Osteocyte (in vitro differentiated cells): ENCODE measurements at places on chromosomes 16 and 17. TPM values are rescaled to one million over a fixed set of nuclear protein-coding genes. Genes with fewer than 3 reads are reported as not detected.

CDH13 gene
- total RNA-seq: 27.0 and 30.7 TPM in 2 replicates

KRT40 gene
- total RNA-seq: not detected in 2 replicates

OR1F1 gene
- total RNA-seq: not detected in 2 replicates

NEUROD2 gene
- total RNA-seq: not detected in 2 replicates

TIMP2 gene
- 1,096 and 1,211 TPM in 2 replicates for total RNA-seq

USP31 gene
- total RNA-seq: 7.9 and 8.4 TPM in 2 replicates

ACAP1 gene
- total RNA-seq: 2.0 and 4.2 TPM in 2 replicates

GRCh38 chr17:31308372-31309334 lies 5.2 kb downstream of the EVI2B start:
- DNase-seq: no peak
- H3K36me3 ChIP-seq: peaks cover 17% of the 10 kb centered on the region
- peaks cover 6% of the 10 kb centered on the region for H3K4me1 ChIP-seq
- H3K27ac ChIP-seq: no peak overlapping the region

- no peaks in the 10 kb centered on the region for H3K36me3 ChIP-seq
- H3K4me3 ChIP-seq: no peak overlapping the region
- no peak for DNase-seq
- no peaks in the 10 kb centered on the region for H3K4me1 ChIP-seq
- no peak overlapping the region for H3K27ac ChIP-seq
- peaks cover 54% of the 10 kb centered on the region for H3K27me3 ChIP-seq
Observed at GRCh38 chr17:45905814-45906213, 11.5 kb downstream of the MAPT start.

GRCh38 chr16:28998837-28999236 lies 14.0 kb downstream of the LAT start:
- H3K4me3 ChIP-seq: no peak overlapping the region
- H3K27me3 ChIP-seq: peaks cover 23% of the 10 kb centered on the region
- H3K36me3 ChIP-seq: no peaks in the 10 kb centered on the region
- H3K4me1 ChIP-seq: no peaks in the 10 kb centered on the region

DNA sequence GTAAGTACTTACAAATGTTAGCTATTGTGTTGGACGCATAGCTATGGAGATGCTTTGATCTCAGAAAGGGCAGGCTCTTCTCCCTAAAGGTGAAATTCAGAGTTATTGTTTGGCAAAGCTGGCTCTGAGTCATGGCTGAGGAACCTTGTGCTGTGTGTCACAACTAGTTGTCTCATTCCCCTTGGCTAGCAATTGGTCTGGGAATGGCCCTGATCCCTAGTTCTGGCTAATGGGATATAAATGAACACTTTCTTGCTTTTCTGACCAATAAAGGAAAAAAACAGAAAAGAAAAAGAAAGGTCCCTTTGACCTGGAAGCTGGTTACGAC lies 210.6 kb downstream of the MAP2K4 start:
- no peak for DNase-seq
- no peak overlapping the region for H3K4me3 ChIP-seq
- peaks cover 4% of the 10 kb centered on the region for H3K4me1 ChIP-seq
- H3K27me3 ChIP-seq: no peaks in the 10 kb centered on the region

DNA sequence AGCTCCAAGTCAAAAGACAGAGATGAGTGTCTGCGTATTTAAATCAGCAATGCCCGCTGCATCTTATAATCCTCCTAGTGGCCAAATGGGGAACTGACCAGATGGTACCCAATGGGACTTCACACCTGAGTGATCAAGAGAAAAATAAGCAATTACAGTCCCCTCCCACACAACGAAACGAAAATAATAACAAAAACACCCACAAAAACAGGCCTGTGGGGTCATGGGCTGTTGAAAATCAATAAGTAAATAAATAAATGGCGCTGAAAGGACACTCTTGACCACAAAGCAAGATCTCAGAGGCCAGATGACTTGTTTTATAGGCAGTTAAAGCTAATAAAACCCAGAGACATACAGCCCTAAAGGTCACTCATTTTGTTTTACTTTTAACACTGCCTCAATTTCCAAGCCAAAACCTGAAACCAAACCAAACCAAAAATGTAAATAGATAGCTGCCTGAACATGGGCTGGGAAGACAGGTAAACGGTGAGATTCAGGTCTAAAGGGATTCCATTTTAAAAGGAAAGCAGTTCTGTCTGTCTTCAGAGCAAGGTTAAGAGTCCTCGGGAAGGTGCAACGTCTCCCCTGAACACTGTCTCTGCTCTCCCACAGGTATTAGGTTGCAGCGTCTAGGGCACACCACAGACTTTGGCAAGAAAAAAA lies 1.3 kb downstream of the ZNF821 start:
- no peaks in the 10 kb centered on the region for H3K27me3 ChIP-seq
- peak; percentile 84 for DNase-seq
- peak overlapping the region; percentile 74 for H3K27ac ChIP-seq
- H3K4me3 ChIP-seq: peak overlapping the region; percentile 80

DNA sequence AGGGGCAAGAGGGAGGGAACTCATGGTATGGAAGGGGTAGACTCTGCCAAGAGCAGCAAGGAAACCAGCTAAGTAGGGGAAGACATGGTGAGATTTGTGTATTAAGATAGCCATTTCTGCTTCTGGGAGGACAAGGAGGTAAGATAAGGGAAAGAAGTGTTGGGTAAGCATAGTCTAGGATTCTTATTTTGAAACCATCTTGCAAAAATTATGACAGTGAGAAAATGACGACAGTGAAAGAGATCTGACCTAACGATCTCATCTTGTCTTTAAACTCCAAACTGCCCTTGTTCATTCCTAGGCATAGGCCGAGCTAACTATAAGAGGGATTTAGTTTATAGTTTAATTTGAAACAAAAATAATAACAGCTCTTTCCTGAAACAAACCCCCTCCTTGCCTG lies 5.6 kb upstream of the RBL2 start:
- H3K4me3 ChIP-seq: no peak overlapping the region
- peaks cover 28% of the 10 kb centered on the region for H3K27me3 ChIP-seq
- H3K4me1 ChIP-seq: peaks cover 1% of the 10 kb centered on the region

- peaks cover 7% of the 10 kb centered on the region for H3K27me3 ChIP-seq
- H3K4me3 ChIP-seq: no peak overlapping the region
- peaks cover 12% of the 10 kb centered on the region for H3K4me1 ChIP-seq
- no peaks in the 10 kb centered on the region for H3K36me3 ChIP-seq
- no peak overlapping the region for H3K27ac ChIP-seq
Observed at GRCh38 chr16:142405-142967, 4.0 kb upstream of the NPRL3 start.

GRCh38 chr17:78168903-78169793 lies 767 bp downstream of the SYNGR2 start:
- no peak for DNase-seq
- H3K4me1 ChIP-seq: peaks cover 27% of the 10 kb centered on the region
- peaks cover 3% of the 10 kb centered on the region for H3K36me3 ChIP-seq
- no peak overlapping the region for H3K27ac ChIP-seq

DNA sequence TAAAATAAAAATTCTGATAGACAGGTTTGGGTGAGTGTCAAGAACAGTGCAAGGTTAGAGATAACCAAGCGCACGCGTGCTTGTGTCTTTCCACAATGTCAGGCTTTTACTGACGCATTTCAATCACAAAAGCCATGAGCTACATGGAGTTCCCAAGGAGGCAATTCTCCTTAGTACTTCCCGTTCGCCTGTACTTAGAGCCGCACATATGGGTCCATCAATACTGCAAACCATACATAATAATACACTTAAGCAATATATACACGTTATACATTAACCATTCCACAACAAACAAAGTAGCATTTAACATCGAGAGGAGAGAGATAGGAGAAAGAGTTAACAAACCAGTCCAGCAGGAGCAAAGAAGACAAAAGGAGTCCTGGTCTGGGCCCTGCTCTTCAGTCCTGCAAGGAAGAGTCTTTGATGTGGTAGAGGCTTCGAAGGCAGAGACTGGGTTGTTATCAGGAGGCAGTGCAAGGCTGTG lies 11.9 kb upstream of the GPRC5C start:
- H3K4me1 ChIP-seq: peaks cover 6% of the 10 kb centered on the region
- no peaks in the 10 kb centered on the region for H3K36me3 ChIP-seq

DNA sequence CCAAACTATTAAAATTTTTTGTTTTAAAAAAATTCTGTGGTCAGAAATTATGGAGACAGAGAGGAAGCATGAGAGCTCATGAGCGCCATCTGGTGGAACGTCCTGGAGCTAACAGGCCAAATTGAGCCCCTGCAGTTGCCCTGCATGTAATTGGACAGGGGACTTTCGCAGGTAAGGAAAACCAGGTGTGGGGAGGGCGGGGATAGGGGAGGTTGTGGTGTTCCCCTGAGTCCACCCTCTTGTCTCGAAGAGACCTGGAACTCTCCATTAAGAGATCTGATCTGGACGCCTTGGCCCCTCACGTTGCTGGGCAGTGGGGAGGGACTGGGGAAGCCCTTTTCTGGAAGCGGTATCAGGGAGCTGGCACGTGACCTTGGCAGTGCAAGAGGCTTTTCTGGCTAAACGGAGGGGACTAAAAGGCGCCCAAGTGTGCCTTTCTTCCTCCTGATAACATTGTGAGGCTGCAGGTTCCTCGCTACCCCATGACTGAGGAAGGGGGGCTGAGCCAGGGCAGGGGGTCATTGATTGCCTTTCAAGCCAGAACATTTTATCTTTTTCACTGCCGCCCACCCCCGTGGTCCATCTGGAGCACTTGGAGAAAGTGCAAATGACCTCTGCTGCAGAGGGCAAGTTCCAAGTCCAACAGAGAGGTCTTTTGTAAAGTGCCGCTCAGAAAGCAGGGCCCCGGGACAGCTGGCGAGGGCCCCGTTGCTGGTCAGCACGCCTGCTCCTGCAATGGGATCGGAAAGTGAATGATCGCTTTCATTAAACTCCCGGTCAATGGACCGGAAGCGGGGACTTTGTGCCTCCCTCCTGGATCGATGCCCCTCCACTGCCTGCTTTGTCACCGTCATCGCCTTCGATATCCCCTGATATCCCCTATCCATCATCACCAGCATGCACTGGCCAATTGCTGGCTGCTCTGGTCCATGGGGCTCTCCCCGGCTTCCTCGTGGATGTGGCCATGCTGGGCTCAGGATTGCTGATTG lies 18.4 kb downstream of the PDILT start:
- no peaks in the 10 kb centered on the region for H3K27me3 ChIP-seq
- no peaks in the 10 kb centered on the region for H3K36me3 ChIP-seq
- H3K4me3 ChIP-seq: no peak overlapping the region

- H3K36me3 ChIP-seq: no peaks in the 10 kb centered on the region
- DNase-seq: no peak
- H3K4me1 ChIP-seq: peaks cover 5% of the 10 kb centered on the region
- no peak overlapping the region for H3K4me3 ChIP-seq
- H3K27me3 ChIP-seq: no peaks in the 10 kb centered on the region
Observed at GRCh38 chr16:23027386-23027785, 121.9 kb downstream of the USP31 start.

DNA sequence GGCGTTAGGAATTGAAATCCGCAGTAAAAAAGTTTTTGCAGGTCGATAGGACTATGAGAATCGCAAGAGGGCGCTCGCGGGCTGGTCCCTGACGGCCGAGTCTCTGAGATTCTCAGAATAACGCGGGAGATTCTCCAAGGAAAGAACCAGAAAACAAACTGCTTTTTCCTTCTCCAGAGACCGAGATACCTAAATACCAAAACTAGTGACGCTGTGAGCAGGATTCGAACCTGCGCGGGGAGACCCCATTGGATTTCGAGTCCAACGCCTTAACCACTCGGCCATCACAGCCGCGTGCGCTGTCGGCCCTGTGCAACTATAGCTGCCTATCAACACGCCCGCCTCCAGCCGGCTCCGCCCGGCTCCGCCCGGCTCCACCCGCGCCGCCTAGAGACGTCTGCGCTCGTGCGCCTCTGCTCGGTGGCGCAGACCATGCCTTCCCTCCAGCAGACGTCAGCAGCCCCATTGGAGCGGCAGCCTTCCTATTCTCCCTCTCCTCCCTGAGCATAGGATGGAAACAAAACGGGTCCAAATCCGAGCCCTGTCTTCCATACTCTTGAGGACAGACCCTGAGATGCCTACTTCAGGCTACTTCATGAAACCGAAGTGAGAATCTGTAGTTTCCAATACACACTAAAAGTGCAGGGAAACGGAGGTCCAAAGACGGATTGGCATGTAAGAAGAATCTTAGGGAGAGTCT lies 13.4 kb downstream of the PER1 start:
- no peak overlapping the region for H3K4me3 ChIP-seq
- H3K4me1 ChIP-seq: peaks cover 4% of the 10 kb centered on the region
- DNase-seq: peak; percentile 99
- H3K36me3 ChIP-seq: peaks cover 19% of the 10 kb centered on the region
- no peaks in the 10 kb centered on the region for H3K27me3 ChIP-seq

- no peak overlapping the region for H3K4me3 ChIP-seq
- no peaks in the 10 kb centered on the region for H3K27me3 ChIP-seq
- no peak overlapping the region for H3K27ac ChIP-seq
- DNase-seq: no peak
Observed at GRCh38 chr17:45264988-45265387, 3.1 kb upstream of the SPATA32 start.

- H3K27me3 ChIP-seq: no peaks in the 10 kb centered on the region
- H3K27ac ChIP-seq: peak overlapping the region; percentile 80
- no peaks in the 10 kb centered on the region for H3K36me3 ChIP-seq
- peaks cover 28% of the 10 kb centered on the region for H3K4me1 ChIP-seq
Observed at GRCh38 chr17:510226-510917, 157.8 kb upstream of the RPH3AL start.

DNA sequence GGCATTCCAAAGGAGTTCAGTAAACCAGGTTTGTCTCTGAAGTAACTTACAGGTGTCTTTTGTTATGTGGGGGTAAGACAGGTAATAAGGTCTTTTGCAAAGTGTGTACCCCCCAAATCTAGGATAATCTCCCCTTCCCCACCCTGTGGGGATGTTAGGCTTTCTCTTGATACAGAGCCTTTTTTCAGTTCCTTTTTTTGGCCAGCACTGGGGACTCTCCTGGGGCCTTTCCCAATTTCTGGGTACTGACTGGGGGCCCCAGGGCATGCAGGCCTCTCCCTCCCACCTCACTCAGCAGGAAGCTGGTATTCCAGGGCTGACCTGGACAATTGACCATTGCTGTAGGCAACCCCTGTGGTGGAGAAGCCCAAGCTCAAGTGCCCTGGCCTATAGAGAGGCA lies 84.3 kb upstream of the IRX6 start:
- H3K4me3 ChIP-seq: no peak overlapping the region
- no peak for DNase-seq
- H3K36me3 ChIP-seq: no peaks in the 10 kb centered on the region
- peaks cover 26% of the 10 kb centered on the region for H3K27me3 ChIP-seq
- H3K4me1 ChIP-seq: no peaks in the 10 kb centered on the region
- no peak overlapping the region for H3K27ac ChIP-seq

DNA sequence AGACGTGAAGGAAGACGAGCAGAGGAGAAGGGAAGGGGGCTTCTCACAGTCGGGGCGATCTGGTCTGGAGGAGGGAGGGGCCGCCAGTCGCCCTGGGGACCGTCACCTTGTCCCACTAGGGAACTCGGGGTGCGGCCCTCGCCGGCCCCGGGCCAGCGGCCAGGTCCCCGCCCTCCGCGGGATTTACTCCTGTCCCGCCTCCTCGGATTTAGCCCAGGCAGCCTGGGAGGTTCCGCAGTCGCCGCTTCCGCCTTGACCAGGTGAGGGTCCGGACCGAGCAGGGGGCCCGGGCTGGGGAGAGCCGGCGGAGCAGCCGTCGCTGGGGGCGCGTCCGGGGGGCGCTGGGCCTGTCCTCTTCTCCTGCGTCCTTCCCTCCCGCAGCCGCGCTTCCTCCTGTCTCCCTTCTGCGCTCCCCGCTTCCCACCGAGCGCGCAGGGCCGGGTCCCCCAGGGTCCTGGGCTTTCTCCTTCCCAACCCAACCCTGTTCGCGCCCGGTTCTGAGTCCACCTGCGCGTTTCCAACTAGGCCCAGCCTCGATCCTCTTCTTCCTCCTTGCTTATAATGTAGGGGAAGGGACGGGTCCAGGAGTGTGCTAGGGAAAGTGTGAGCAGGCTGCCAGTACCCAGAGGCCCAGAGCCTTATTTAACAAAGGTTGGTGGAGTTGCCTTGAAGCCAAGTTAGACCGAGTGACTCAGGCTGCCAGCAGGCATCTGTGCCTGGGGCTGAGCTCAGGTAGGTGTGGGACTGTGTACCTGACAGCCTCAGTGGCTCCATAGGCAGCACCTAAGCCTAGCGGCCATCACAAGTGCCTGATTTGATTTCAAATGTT lies at the start of gene TNK1:
Gene TNK1 (plus strand): TSS at position 235 of the 829 bp plus-strand sequence. CDS start 1,838 bp downstream, outside the sequence.
- H3K27me3 ChIP-seq: peaks cover 45% of the 10 kb centered on the region
- H3K36me3 ChIP-seq: peaks cover 2% of the 10 kb centered on the region
- H3K4me1 ChIP-seq: peaks cover 10% of the 10 kb centered on the region
- peak within 1 kb of the TSS; percentile 54 for H3K4me3 ChIP-seq
